ENCODE measurements at places on chromosomes 11 and 22.

- no peak for DNase-seq
Measured at GRCh38 chr11:114256176-114256966, 39.8 kb upstream of the NNMT start.

DNA sequence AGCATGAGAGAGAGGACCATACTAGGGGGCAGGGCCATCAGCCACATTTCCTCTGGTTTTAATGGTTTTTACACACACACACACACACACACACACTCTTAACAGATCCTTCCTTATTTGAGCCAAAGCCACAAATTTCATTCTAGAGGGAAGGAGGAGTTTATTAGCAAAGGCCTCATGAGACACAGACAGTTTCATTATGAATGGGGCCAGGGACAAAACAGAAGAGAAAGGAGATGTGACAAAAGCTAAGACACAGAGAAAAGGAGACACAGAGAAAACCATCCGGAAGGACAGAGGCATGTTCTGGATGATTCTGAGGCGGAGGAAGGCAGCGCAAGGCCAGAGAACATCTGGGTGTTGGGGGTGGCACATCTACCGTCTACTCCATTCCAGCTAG lies 32.2 kb upstream of the ARFGAP3 start:
- no peak for DNase-seq

DNA sequence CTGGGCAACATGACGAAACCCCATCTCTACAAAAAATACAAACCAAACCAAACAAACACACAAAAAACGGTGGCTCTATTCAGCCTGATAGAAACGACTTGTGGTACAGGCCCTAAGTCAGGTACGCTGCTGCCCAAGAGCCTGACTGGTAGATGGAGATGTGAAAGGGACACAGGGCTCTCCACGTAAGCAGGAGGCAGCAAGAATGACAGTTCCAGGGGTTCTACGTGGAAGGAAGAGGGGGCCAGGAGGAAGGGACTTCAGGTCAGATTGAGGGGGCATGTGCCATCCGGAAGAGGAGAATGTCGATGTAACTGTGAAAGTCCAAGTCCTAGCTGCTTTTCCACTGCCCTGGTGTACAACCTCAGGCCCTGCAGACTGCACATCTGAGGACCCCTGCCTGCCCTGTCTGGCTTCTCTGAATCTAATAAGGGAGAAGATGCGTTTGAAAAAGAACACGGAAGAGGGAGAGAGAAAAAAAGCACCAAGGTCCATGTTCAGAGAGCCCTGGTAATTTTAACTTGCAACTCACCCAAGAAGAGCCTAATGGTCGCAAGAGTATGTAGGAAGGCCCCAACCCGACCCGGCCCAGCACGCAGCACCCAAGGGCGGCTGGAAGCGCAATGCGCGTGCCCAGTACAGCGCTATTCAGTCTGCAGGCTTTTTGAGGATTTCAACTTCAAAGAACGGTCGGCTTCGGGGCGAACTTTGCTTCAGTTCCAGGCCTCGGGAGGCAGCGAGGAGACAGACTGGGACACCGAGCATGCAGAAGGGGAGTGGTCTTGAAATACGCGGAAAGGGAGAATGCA lies 909 bp upstream of the ZNRD2 start:
- no peak for DNase-seq

- no peak for DNase-seq
Measured at GRCh38 chr11:135069890-135070289, 657.8 kb upstream of the B3GAT1 start.

GRCh38 chr22:47919001-47919441 lies 1156.6 kb downstream of the TBC1D22A start:
- DNase-seq = no peak

GRCh38 chr22:19750507-19751490 lies 9.8 kb upstream of the TBX1 start:
- DNase-seq = no peak

DNA sequence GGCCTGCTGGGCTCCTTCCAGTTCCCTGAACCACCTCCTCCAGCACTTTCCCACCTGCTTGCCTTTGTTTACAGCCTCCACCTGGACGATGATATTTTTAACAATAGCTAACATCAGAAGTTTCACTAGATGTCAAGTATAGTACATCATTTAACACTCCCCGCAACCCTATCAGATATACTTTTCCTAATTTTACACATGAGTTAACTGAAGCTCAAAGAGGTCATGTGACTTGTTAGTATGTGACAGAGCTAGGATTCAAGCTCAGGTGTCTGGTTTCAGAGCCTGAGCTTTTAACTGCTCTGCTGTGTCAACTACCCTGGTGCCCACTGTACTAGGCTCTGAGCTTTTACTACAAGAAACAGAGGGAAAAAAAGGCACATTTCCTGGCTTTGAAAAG lies 14.3 kb upstream of the HPX start:
- DNase-seq = no peak

- no peak for DNase-seq
Measured at GRCh38 chr22:17705951-17706900, 67.7 kb downstream of the BCL2L13 start.

DNA sequence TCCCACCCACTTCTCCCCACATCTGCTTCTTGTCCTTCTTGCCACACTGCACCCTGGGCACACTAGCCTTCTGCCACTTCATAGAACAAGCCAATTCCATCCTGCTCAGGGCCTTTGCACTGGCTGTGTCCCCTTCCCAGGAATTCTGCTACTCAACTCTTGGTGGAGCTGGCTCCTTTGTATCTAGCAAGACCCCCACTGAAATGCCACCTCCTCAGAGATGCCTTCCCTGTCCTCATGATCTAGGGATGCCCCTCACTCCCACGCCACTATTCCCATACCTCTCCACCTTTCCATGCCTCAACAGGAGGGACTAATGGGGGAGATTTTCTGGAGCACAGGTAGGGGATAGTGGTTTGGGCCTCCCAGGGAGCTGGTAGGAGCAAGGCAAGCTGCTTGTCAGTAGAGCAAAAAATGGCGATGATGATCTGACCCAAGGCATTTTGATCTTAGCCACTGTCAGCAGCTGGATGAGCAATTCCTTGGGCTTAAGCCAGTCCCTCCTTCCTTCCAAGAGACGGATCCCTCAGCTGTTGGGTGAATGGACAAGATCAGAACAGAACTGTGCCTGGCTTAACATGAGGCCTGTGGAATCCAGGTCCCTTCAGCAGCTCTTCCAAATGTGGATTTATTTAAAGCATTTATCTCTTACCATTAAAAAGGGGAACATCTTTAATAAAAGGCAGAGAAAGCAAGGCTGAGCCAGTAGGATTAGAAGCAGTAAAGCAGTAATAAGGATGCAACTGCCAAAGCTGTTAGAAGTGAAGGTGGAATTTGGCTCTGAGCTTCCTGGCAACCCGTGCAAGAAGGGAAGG lies 4.0 kb upstream of the PRDM11 start:
- DNase-seq = no peak

DNA sequence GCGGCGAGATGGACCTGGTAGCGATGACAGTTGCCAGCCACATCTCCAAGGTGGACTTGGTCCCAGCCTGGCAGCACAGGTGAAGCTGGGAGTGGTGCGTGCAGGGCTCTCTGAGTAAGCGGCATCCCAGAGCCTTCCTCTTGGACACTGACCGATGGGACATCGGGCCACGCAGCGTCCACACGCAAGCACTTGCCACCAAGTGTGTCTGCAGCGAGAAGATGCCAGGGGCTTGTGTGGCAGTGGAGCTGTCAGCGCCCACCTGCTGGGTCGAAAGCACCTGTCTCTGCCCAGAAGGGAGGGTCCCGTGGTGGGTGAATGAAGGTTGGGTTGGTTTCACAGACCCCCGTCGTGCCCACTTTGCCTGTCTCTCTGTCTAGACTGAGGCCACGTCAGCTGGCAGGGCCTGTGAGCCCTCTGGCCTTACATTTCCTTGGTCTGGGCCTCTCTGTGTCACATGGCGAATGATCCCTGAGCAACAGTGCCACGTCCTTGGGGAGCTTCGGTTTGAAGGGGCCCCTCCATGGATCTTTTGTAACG lies 50.8 kb upstream of the SMIM38 start:
- DNase-seq = no peak

DNA sequence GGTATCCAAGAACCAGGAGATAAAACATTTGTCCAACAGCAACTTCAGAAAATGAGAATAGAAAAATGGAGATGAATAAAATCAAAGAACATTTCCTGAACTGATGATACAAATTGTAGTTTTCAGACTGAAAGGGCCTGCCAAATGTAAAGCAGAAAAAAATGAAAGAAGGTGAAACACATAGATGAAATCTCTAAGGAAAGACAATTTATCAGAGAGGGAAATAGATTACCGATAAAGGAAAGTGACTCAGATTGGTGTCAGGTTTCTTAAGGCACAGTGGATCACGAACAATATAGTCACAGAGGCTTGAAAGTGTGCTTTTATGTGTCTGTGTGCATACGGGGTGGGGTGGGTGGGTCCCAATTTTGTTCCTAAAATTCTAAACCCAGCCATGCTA lies 4.1 kb upstream of the STT3A start:
- DNase-seq = no peak

GRCh38 chr11:134079317-134079716 lies 10.4 kb downstream of the JAM3 start:
- no peak for DNase-seq

GRCh38 chr11:2929950-2930703 lies 907 bp upstream of the PHLDA2 start:
- DNase-seq = no peak
